ENCODE measurements at places on chromosomes 13 and 19.

- no peak for DNase-seq
Measured at GRCh38 chr13:67619351-67619994, 389.3 kb upstream of the PCDH9 start.

GRCh38 chr13:102028206-102028605 is 373.6 kb downstream of the FGF14 start:
- no peak for DNase-seq

DNA sequence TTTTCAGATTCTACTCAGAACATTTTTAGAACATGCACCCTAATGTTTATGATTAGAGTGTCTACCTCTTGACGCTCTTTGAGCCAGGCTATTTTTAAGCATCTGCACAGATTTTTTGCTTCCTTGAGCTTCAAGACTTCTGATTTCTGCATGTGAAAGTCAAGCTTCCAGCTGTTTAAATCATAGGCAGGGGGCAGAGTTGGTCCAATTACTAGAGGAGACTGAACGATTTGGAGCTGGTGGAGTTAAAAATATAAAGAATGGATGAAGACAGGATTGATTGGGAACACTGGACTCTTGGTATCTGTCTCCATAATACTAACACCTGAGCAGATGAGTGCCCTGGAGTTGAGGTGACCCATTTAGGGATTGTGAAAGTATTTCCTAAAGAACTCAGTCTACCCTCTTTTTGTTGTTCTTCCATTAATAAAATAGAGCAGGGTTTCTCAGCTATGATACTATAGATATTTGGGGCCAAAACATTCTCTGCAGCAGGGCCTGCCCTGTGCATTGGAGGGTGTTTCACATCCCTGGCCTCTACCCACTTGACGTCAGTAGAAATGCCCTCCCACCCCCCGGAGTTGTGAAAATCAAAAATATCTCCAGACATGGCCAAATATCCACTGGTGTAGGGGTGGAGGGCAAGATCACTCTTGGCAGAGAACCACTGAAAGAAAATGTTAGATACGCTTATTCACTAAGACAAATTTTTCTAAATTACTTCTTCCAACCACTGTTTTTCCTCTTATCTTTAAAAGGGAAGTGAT is 160.1 kb downstream of the COG6 start:
- no peak for DNase-seq

DNA sequence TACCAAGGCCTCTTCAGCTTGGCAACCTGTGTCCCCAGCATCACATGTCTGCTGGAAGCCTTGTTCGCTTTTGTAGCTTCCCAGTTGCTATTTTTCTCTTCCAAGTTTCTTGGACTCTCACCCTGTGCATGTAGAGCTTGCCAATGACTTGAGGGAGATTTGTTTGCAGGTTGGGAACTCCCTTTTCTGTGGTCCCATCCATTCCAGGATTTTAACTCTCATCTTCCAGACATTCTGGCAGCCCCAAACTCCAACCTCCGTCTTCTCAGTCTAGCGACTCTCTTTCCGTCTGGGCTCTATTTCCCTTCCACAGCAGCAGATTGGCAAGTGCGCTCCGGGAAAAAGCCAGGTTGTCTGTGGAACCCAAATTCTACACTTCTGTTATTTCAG is 9.0 kb downstream of the PLAUR start:
- DNase-seq: no peak

DNA sequence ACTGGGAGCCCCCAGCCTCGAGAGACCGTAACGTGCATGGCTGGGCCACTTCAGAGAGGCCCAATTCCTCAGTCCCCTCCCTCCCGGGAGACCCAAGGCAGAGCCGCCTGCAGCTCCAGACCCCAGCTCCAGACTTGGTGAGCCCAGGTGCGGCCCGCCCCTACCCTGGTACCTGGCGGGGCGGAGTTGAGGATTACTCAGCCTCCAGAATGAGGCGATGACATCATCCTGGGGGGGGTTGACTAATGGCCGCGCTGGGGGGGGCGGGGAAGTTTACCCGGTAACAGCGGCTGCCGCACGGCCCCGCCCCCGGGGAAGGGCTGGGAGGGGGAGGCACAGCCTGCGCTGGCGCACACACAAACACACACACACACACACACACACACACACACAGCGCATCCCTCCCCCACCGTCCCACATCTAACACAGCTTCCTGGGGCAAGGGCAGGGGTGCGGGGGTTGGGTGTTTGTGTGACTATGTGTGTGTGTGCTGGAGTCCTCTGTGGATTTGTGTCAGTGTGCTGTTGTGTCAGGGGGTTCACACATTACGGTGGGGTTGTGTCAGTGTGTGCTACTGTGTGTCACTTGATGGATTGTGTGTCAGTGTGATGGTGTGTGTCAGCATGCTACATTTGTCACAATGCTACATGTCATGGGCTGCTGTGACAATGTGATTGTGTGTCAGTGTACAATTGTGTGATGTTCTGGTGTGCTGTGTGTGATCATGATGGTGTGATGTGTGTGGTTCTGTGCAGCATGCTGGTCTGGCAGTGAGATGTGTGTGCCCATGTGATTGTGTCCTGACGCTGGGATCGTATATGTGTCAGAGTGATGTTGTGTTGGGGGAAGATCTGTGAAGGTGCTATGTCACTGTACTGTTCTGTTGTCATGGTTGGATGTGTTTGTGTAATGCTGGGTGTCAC is 10.3 kb upstream of the BBC3 start:
- peak; percentile 74 for DNase-seq

GRCh38 chr13:85544756-85545155 is 254.5 kb downstream of the SLITRK6 start:
- no peak for DNase-seq

GRCh38 chr13:50396001-50396400 is 380.8 kb downstream of the KCNRG start:
- DNase-seq: no peak

- no peak for DNase-seq
Measured at GRCh38 chr13:19882231-19882630, 18.8 kb upstream of the ZMYM5 start.

DNA sequence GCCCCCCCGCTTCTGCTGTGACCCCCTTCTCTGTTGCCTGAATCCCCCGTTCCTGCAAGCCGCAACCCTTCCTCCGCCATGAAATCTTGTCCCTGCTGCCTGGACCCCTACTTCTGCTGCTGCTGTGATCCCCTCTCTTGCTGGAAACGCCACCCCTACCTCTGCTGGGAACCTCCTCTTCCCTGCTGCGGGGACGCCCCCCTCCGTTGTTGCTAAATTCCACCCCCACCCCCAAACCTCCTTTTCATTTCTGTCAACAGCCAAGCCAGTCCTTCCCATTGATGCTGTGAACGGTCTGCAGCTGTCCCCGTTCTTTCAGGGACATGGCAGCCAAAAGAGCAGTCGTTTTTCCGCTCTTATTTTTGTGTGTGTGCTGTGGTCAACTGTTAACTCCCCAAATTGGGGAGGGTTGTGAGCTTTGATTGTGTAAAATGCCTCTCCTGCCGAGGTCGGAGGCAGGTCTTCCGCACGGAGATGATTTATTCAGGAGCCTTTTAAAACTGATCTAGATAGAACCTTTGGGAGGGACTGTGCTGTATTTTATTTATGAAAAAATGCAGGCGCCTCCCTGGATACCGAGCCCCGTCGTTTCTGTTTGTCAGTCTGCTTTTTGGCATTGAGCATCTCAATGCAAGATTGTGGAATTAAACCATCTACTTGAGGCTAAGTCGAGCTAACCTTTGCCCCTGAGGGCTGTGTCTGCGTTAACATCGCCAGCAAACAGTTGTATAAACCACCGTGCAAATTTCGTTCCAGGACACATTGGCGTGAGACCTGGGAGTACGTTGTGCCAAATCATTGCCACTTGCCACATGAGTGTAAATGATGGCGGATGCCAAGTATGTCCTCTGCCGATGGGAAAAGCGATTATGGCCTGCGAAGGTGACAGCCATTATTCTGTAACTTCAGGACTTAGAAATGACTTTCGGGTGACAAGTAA is 27.9 kb upstream of the NDUFS7 start:
- DNase-seq: no peak

GRCh38 chr19:30853036-30853435 is 480.9 kb downstream of the ZNF536 start:
- DNase-seq: no peak

- DNase-seq: peak; percentile 93
Measured at GRCh38 chr19:46860125-46860845, 512 bp upstream of the ARHGAP35 start.

GRCh38 chr19:48540110-48540509 is 11.9 kb upstream of the SULT2B1 start:
- no peak for DNase-seq

DNA sequence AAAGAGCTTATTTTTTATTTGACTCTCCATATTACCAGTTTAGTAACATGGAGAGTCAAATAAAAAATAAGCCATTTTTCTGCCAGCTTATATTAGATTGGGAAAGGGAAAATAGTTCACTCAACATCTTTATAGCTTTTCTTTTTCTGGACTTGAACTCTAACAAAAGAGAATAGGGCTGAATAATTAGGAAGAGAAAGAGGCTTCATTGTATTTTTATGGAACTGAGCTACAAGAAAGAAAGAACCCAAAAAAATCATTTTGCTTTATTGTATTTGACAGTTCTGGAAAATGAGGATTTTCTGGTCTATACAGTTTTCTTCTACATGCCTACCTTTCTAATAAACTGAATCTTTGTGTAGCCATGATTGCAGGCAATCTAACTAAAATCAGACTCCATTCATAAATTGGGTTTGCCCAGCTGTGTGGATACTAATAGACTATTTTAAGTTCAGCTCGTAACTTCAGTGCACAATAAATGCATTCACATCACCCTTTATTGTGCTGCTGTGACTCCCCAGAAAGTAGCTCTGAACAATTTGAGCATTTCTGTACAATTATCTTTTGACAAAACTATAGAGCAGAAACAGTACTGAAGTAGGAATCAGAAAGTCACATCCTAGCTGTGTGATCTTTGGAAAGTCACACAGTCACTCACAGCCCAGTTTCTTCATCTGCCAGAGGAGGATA is 115.3 kb downstream of the STOML3 start:
- DNase-seq: no peak

GRCh38 chr13:100517135-100517534 is 71.5 kb downstream of the GGACT start:
- no peak for DNase-seq

DNA sequence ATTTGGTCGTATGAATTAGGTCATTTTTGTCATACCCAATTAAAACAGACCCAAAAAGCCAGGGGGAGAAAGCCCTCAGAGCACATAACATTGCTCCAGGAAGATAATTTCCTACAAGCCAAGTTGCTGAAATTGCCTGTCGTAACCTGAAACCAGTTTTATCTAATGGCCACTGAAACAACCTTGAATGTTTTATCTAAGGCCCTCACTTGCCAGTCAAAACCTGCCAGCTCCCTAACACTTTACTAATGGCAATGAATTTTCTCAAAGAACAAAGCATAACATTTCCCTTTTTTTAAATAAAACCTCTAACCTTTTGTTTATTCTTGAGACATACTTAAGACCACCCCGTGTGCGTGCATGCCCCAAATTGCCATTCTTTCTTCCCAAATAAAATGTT is 496.2 kb upstream of the KLHL1 start:
- DNase-seq: no peak
